ENCODE measurements at places on chromosomes 4 and X.
A peak's percentile ranks its signal among the peaks of the same experiment; 100 is the strongest.

DNA sequence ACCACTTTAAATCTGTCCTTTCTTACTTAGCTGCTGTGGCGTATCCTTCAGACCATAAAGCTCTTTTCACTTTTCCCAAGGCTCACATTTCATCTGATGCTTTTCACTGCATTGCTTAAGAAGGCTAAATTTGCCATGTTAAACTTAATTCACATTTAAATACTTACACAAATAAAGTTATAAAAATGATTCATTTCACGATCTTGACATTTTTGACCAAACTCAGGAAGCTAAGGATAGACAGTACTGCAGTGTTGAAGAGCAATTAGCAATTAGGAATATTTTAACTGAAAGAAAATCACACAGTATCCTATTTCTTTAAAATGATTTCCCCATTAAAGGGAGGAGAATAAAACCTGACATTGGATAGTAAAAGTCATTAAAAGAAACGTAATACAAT lies 1038.6 kb downstream of the STPG2 start:
- no peak for DNase-seq

GRCh38 chrX:69096963-69097362 lies 68.3 kb downstream of the PJA1 start:
- DNase-seq: no peak

- DNase-seq: no peak
Measured at GRCh38 chr4:114267976-114268375, 288.5 kb upstream of the ARSJ start.

DNA sequence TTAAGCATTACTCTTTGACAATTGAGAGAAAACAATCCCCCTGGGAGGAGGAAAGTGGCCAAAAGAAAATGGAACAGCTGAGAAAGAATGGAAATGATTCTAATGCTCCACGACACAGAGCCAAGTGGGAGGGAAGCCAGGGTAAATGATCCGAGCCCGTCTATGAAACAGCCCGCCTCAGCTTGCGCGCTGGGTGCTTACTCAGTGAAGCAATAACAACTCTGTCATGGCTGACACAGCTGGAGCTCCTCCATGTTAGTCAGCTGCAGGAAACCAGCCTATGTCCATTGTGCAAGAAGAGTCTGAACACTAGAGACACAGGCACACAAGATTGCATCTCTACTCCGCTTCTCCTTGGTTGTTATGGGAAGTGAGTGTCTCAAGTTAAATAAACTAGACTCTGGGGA lies 19.3 kb downstream of the NOA1 start:
- DNase-seq: peak; percentile 94

GRCh38 chrX:129755779-129756650 lies 17.2 kb downstream of the XPNPEP2 start:
- DNase-seq: no peak

DNA sequence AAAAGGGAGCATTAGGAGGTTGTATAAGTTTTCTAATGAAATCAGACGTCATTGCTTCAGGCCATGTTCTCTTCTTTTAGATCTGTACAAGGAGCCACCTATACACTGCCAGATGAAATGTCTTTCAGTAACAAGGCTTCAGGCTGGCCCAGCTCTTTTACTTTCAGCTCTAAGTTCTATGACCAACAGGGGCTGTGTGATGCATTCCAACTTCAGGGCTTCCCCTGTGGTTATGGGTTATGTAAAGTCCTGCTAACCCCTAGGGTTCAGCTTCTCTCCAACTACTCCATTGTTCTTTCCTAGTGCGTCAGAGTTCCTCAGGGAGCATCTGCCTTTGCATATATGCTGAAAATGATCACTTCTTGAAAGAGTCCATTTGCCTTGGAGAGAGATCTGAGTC lies 79.4 kb upstream of the TTC29 start:
- DNase-seq: no peak

DNA sequence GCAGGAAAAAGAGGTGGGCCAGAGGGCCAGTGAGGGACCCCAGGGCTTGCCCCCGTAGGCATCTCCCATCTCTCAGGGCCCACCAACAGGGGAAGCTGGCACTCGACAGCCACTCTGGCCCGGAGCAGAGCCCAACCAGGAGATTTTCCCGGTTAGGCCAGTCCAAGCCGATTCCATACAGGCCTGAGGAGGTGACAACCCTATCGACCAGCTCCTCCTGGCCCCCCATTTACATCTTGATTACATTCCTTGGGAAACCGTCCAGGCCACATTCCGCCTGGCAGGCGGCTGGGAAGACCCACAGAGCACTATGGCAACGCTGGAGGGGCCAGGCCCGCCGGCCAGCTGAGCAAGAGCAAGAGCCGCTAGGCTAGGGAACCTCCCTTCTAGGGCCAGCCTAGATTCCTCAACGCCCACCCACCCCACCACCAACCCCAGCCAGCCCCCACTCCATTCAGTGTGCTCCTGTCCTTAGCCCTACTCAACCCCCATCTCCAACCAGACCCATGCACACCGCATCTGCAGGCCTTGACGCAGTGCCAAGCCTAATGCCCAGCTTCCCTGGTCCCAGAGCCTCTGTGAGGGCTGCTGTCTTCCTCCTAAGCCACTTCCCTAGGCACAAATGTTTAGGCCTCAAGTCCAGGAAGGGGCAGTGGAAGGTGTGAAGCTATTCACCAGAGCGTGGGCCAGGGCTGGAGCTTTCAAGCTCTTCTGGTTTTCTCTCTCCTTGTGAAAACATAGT lies 161.2 kb downstream of the EFNB1 start:
- peak; percentile 80 for DNase-seq

DNA sequence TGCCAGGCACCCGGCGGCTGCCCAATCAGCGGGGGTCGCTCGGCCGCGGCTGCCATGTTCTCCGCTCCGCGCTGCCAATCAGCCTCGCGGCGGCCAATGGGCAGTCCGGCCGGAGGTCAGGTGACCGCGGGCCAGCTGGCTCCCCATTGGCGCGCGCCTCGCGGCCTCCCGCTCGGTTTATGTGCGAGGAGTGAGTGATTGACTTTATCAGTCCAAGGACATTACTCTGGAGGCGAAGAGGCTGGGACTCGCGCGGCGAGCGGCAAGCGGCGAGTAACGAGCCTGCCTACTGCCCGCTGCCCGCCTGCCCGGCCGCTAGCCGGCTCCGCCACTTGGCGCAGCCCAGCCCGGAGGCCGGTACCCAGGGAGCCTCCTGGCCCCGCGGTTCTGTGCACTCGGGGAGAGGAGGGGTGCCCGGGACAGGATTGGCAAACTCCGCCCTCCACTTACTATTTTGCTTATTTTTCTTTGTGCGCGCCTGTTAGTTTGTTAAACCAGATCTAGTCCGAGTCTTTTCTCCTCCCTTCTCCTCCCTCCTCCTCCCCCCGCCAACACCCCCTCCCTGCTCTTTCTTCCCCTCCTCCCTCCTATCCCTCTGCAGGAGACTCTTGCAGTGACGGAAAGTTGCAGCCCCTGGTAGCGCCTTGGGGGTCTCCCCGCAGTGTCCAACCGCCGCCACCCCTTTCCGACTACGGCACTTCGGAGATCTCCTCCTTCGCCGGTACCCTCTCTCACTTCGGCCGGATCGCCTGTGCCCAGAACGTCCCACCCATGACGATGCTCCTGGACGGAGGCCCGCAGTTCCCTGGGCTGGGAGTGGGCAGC lies at the start of gene ZIC3:
ZIC3 (plus strand) TSS at position 207 of the 825 bp plus-strand sequence; CDS start at position 772, 565 bp downstream.
- DNase-seq: peak; percentile 80

GRCh38 chr4:105715692-105716278 lies 7.2 kb downstream of the GSTCD start:
- peak; percentile 46 for DNase-seq

GRCh38 chr4:53816561-53816960 lies 225.3 kb upstream of the LNX1 start:
- DNase-seq: peak; percentile 44

DNA sequence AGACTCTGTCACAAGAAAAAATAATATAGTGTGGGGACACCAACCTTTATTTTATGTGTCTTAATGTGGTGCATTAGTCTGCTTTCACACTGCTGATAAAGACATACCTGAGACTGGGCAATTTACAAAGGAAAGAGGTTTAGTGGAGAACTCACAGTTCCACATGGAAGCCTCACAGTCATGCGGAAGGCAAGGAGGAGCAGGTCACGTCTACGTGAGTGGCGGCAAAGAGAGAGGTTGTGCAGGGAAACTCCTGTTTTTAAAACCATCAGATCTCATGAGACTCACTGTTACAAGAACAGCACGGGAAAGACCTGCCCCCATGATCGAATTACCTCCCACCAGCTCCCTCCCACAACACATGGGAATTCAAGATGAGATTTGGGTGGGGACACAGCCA lies 130.2 kb downstream of the AFF1 start:
- no peak for DNase-seq

DNA sequence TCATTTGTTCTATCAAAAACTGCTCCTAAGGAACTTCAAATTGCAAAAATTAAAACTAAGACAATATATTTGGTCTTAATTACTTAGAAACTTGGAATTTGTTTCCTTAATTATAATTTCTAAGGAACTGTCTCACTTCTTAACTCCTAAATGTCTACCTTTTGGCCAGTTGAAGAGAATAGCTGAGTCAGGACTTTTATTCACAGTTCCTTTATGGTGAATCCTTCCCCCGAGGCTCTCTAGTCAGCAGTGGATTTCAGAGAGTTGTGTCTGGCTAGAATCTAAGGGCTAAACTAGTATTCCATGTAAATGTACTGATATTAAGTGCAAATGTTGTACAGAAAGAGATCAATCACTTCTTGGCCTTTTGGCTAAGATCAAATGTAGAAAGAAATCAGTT lies 69.3 kb downstream of the AMMECR1 start:
- DNase-seq: no peak

DNA sequence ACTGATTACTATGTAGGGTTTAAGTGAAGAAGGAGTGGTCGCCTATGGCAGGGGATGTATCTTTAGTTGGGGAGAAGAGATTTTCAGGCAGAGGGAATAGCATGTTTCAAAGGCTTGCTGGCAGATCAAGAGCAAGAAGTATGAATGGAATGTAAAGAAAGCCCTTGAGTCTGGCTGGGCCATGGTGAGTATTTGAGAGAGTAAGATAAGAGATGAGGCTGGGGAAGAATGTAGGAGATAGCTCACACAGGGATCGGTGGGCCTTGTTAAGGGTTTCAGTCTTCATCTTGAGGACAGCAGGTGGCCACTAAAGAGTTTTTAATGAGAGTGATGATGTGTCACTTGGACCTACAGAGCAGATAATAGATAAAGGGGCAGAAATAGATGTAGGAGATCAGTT lies 319.1 kb upstream of the RPS6KA3 start:
- DNase-seq: peak; percentile 27

GRCh38 chr4:77844363-77844762 lies 18.3 kb upstream of the MRPL1 start:
- DNase-seq: no peak

- DNase-seq: no peak
Measured at GRCh38 chr4:154911097-154911496, 130.0 kb downstream of the RBM46 start.

DNA sequence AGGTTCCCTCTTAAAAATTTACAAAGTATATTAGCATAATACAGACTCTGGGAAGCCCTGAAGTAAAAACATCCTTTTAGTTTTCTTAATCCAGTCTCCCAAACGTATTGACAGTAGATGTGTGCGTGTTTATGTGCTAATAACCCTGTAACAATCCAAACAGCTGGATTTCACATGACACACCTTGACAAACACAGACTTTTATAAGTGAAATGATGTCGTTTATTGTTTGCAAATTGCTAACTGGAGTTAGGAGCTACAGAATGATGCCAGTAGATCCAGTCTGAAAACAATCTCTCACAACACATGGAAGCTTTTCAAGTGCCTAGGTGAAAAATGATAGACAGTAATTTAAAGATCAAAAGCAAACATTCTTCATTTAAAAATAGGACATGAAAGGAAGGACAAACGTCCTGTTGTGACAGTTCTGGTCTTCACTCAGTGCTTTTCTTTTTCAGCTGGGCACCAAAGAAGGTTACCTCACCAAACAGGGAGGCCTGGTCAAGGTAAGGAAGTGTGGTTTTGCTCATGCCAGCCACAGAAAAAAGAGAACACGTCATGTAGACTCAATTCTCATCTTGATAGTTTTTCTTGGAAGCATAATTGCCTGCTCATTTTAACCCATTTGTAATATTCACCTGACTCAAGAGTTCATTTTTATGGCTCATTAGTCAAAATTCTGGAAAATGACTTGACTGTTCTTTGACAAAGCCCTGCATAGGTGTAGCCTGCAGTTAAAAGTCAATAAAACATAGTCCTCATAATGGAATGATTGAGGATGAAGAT lies 32.9 kb downstream of the LAMTOR3 start:
- no peak for DNase-seq

DNA sequence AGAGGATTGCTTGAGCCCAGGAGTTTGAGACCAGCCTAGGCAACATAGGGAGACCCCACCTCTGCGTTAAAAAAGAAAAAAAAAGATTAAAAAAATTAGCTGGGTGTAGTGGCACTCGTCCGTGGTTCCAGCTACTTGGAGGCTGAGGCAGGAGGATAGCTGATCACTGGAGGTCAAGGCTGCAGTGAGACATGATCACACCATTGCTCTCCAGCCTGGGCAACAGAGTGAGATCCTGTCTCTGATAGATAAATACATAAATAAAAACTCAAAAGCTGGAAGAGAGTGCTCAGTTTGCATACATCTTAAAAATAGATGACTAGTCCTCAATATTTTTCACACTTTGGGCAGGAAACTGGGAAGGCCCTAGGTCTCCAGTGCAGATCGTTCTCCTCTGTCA lies 54.1 kb downstream of the TMEM131L start:
- DNase-seq: no peak

GRCh38 chr4:26048378-26048882 lies 134.4 kb downstream of the SMIM20 start:
- DNase-seq: peak; percentile 93

GRCh38 chrX:131677655-131678628 lies 134.1 kb downstream of the OR13H1 start:
- DNase-seq: peak; percentile 11

- no peak for DNase-seq
Measured at GRCh38 chrX:31099536-31100090, 27.8 kb upstream of the FTHL17 start.

- DNase-seq: no peak
Measured at GRCh38 chrX:81082649-81083048, 119.1 kb downstream of the HMGN5 start.

GRCh38 chrX:74535086-74535407 lies 79.4 kb downstream of the RLIM start:
- DNase-seq: no peak

GRCh38 chr4:56937262-56937661 lies 29.6 kb downstream of the REST start:
- peak; percentile 94 for DNase-seq

Data from fibroblast of skin of back (primary cell).